Effector CD8-positive, alpha-beta T cell (primary cell): ENCODE measurements at places on chromosomes 4 and X.

DNA sequence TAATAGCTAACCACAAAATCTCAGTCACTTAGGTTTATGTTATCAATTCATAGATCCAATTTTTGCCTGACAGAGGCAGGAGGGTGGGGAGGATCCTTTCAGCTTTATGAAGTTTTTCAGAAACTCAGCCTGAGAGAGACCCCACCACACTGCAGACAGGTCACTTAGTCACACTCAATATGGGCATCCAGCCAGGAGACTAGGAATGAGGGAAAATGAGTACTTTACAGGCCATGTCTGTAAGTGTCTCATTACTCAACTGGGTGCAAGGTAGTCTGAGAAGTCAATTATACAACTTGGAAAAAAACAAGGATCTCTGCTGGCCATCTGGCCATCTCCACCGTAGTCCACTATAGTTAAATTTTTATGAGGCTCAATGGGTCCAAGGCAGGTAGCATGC is 365.9 kb downstream of the INPP4B start:
- DNase-seq = no peak

DNA sequence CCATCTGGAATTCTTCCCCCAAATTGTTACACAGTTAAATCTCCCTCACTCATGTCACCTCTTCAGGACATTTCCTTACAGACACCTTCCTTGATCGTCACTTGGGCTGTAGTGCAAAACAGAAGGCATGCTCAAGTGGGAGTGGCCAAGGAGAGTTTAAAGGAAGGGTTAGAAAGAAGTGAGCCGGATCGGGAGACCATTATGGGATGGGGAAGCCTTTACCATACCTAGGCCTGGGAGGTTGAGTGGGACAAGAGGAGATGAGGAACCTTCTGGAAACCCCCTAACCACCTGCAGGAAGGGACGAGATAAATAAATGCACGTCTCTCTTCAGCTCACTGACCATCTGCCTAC is 102.7 kb downstream of the UCHL1 start:
- no peak for DNase-seq

GRCh38 chr4:71593311-71593710 is 190.6 kb downstream of the GC start:
- DNase-seq = no peak

DNA sequence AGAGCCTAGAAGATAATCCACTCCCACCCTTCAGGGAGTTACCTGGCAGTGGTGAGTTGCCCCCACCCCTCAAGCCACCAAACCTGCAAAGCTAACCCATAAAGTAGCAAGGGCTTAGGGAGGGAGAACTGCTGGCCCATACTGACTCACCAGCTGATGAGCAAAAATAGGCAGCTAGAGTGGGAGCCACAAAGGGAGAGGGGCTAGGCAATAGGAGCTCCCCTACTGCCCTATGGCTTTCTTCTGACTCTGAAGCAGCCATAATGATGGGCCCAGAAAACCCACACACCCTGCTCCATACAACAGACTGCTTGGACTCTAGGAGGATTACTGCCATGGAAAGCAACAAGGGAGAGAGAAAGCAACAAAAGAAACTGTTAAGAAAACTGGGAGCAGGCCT is 8.0 kb downstream of the SNX12 start:
- no peak for DNase-seq

GRCh38 chrX:87727620-87728019 is 210.0 kb downstream of the KLHL4 start:
- DNase-seq = no peak

- no peak for DNase-seq
Observed at GRCh38 chr4:32455231-32455630, 1735.1 kb downstream of the PCDH7 start.

GRCh38 chr4:120472447-120473131 is 405.9 kb upstream of the MAD2L1 start:
- no peak for DNase-seq

DNA sequence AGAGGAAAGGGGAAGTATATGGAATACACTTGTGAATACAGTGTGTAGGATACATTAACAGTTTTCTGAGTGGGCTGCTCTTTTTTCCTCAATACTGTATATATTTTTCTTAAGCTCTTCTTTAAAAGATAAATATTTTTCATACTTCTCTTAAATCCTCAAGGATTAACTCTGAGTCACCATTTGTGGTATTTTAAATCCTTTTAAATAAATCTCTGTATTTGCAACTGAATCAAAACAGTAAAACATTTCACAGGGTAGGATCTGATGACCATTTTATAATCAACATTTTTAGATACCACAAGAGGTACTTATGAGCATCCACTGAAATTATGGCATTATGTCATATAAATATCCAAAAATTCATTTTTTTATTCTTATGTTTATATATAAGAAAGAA is 87.6 kb downstream of the GAB1 start:
- DNase-seq = no peak

- DNase-seq = no peak
Observed at GRCh38 chr4:112818594-112818965, 181.6 kb downstream of the LARP7 start.

- no peak for DNase-seq
Observed at GRCh38 chr4:143076723-143077122, 108.0 kb upstream of the USP38 start.

GRCh38 chr4:15110120-15110571 is 107.9 kb downstream of the CPEB2 start:
- no peak for DNase-seq

DNA sequence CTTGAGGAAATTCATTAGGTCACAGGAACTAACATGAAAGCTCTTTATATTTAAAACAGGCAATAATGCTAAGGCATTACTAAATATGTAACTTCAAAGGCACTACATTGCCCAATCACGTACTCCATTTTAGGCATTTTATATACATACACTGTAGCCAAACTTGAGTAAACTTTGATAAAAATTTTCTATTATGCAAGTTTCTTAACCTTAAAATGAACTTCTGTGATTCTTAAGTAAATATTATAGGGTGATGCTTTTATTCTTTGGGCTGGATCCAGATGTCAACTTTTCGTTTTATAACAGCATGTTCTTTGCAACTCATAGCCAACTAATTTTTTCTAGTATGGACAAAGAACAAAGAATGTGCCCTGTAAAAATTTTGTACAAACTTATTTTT is 28.3 kb upstream of the MAP9 start:
- no peak for DNase-seq

- DNase-seq = no peak
Observed at GRCh38 chr4:69524706-69525105, 29.0 kb upstream of the UGT2B4 start.

- no peak for DNase-seq
Observed at GRCh38 chr4:174553031-174553430, 30.7 kb upstream of the HPGD start.

GRCh38 chrX:96985046-96985445 is 101.3 kb downstream of the RPA4 start:
- no peak for DNase-seq
